Cardiac fibroblast (primary cell): ENCODE measurements at places on chromosomes 2 and 18.
A peak's percentile ranks its signal among the peaks of the same experiment; 100 is the strongest.

DNA sequence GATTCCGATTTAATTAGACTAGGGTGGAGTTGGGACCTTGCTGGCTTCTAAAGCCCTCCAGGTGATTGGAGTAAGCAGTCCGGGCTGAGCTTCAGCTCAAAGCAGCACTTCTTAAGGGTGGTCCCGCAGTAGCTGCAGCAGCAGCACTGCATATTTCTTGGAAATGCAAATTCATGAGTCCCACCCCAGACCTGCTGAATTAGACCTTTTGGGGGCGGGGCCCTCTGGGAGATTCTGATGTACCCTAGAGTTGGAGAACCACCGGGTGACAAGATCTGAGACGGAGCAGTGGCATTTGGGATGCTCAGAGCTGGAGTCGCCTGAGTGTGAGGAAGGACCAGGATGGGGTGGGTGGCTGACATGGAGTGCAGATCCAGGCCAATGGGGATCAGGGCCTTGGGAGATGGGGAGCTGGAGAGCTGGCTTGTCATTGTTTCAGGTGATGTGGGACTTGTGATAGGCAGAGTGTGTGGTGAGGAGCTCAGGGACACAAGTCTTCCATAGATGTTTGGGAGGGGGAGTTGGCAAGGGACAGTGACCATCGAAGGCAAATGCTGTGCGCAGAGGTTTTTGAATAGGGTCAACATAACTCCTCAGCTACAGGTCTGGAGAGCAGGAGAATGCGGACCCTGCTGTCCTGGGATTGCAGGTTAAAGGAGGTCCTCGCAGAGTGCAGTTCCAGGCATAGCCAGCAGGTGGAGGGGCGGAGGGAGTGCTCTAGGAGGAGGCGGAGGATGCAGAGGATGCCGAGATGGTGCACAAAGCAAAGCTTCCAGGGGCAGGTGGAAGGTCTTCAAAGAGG, 130.9 kb upstream of the RAB12 start:
- DNase-seq = peak; percentile 62

DNA sequence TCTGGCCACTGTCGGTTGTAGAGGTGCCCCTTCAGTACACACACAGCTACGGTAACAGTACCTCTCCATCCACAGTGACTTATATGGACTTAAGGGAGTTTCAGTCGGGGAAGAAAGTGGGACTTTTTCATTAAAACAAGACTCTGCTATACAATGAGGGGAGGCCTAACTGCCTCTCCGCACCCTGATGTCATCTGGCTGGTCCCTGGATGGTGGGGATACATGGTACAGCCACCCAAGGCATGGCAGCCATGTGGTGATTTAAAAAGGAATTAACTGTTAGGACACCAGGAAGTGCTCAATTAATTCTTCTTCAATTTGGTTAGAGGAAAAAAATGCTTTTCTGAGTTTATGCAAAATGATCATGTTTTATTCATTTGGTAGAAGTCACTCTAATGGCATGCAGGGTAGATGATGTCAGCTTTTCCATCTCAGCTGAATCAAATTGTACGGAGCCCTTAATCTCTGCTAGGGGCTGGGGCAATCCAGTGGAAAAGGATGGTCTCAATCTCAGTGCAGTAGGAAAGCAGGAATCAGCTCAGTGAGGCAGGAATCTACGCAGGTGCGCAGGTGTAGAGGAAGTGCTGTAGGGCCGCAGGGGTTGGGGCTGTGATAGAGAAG, 243.9 kb downstream of the PRKCE start:
- peak; percentile 38 for DNase-seq

- no peak for DNase-seq
Measured at GRCh38 chr2:28842042-28842441, 28.1 kb downstream of the TRMT61B start.

DNA sequence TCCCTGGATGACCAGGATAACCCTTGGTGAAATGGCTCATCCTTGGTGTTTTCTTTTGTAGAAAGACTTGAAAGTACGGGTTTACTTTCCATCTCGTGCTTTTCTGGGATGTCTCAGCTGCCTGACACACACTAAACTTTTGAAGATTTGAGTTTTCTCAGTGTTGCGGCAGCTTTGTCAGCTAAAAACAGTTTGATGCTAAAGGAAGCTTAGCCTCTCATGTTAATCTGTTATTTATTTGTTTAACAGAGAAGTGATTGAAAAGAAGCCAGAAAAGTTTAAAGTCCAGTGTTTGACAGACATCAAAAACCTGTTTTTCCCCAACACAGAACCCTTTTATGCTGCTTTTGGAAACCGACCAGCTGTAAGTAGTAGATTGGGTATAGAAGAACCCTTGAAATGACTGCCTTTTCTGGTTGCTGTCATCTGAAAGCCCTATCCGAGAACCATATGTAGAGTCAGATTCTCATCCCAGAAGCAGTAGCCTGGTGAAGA, 72.8 kb downstream of the LPIN1 start:
- DNase-seq = no peak

DNA sequence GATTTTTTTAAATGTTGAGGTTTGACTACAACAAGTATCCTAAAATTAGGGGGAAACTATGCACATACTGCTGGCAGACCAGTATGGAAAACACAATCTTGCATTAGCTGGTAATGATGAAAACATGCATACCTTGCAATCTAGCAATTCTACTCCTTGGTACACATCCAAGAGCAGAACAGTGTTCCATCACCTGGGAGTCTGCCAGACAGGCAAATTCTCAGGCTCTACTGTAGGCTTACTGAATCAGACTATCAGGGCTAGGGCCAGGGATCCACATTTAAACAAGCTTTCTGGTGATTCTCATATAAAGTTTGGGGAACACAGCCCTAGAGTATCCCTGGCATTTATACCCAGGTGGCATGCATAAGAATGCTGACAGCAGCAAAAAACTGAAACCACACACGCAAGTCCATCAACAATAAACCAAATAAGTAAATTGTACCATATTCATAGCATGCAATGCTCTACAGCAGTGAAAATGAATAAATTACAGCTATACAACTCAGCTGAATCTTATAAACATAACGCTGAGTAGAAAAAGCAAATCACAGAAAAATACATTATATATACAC, 13.6 kb downstream of the CDH2 start:
- DNase-seq = peak; percentile 73

GRCh38 chr2:235709969-235710879, 216.4 kb downstream of the AGAP1 start:
- DNase-seq = no peak

DNA sequence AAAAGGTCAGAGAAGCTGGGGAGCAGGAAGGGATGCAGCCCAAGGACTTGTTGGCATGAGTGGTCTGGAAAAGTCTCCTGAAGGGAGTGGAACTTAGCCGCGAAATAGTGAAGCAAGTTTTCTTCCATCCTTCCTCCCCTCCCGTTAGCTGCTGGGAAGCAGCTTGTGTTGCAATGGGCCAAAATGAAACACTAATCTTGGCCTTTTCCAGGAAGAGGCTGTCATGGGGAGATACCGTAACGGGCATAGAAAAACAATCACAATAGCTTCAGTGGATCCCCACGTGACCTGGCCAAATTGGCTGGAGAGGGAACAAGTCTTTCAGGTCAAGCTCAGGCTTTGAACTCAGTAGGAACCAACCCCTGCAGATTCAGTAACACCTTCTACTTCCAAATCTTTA, 49.3 kb downstream of the SEMA4F start:
- peak; percentile 94 for DNase-seq

DNA sequence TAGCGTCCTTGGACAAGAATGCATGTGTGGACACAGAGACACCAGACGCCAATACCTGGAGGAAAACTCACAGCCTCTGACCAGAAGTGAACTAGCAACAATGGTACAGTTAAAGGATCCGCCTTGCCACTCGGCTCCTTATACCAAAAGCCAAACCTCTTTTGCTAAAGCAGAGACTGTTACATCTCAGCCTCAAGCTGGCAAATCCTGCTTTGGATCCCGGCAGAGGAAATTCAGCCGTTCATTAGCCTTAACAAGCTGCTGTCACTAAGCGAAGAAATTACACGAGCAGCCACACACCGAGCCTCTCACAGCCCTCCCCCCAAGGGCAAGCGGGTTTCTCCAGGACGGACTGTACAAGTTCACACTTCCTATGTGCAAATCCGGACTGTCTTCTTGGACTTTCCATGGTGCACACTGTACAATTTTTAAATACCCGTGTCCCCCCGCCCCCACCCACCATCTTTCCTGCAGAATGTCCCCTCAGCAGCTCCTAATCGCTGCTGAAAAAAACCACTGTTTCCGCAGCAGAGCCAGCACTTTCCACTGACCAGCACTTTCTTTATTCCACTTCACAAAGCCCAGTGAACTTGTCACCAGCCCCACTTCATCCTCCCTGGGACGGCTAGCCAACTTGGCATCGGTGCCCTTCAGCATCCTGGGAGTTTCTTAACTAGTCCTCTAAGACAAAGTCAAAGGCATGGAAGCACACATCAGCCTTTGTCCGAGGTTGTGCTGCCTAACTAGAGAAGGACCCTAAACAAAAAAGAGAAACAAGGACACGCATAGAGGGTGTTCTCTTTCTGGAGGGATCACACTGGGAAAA, 1.5 kb downstream of the KLF7 start:
- peak; percentile 72 for DNase-seq

- peak; percentile 29 for DNase-seq
Measured at GRCh38 chr18:66872277-66872676, 268.4 kb upstream of the CDH19 start.

- DNase-seq = no peak
Measured at GRCh38 chr2:160015746-160016145, 46.7 kb downstream of the PLA2R1 start.

DNA sequence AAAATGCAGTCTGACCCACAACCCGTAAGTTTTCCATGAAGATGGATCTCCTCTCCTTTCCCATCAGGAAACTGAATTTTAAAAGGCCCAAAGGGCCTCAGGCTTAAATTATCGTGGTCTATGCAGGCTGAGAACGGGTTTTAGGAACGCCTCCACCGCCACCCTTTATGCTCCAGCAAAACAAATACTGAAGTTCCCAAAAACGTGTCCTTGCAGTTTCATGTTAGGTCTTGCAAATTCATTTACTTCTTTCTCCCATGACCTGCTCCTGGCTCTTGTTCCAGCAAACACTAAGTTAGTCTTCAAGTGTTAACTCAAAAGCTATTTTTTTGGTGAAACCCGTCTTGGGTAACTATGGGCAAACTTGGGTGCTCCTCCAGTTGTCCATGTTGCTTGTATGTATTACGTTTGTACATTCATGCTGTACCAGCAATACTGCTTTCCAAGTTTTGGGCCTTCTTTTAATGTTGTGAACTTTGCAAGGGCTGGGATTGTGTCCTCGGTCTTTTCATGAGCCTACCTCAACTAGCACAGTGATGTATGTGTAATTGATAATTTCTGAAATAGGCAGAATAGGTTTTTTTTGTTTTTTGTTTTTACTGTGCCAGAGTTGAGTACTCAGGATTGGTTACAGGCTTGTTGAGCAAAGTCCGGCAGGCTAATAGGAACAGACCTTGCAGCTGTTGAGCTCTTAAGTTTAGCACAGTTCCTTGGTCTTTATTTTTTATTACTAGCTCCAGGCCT, 1.8 kb upstream of the RNF149 start:
- no peak for DNase-seq

DNA sequence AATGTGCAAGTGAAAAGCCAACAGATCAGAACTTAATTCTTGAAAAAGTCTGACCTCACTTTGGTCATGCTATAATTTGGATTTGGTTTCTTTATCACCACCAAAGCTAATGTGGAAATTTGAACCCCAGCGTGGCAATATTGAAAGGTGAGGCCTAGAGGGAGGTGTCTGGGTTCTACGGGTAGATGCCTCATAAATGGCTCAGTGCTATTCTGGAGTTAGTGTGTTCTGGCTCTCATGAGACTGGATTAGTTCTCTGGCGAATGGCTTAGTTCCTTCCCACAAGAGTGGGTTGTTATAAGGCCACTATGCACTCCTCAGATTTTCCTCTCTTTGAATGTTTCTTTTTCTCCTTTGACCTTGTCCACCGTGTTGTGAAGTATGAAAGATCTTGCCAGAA, 22.3 kb downstream of the ORC4 start:
- no peak for DNase-seq

DNA sequence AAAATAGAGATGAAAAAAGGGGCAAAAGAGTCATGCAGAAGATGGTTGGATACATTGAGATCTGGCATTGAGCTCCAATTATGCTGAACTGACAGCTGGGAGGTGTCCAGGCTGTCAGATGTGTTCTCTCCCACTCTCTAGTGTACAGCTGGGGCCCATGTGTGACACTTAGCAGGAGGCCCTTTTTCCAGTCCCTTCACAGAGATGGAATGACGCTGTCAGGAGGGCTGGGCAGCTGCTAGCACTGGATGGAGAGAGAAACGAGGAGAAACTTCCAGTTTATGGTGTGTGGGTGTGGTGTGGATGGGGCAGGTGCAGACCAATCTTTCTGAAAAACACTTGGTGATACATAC, 437.7 kb upstream of the HS6ST1 start:
- DNase-seq = no peak

DNA sequence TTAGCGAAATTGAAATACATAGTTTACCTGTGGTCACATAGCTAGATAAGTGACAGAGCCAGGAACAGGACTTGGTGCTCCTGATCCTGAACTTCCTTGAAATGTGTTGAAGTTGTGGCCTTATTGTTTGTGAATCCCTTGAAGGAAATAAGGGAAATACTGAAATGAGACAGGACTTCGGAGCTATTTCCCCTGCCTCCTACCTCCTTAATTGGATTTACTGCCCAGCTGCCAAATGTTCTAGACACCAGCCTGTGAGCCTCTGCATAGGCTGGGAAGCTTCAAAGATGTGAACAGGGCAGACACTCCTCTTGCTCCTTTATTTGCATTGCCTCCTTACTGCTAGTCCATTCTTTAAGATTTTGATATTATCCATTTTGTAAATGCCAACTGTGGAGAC, 135.2 kb downstream of the PRPF40A start:
- DNase-seq = no peak

DNA sequence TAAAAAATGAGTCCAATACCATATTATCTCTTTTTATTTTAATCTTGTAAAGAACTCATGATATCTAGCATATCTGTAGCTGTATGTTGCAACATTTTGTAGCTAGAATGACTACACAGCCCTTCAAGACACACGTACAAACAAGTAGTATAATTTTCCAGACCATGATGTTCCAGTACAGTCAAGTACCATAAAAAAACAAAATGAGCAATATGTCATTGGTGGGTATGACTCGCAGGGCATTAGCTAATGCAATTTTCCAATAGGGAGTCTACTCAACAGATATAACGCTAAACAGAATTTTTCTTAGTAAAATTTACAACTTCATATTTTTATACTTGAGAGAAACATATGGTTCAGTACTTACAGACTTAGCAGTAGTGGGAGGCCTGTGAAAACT, 53.6 kb upstream of the UGP2 start:
- DNase-seq = peak; percentile 71

GRCh38 chr2:10238991-10239485, 63.7 kb upstream of the HPCAL1 start:
- no peak for DNase-seq

DNA sequence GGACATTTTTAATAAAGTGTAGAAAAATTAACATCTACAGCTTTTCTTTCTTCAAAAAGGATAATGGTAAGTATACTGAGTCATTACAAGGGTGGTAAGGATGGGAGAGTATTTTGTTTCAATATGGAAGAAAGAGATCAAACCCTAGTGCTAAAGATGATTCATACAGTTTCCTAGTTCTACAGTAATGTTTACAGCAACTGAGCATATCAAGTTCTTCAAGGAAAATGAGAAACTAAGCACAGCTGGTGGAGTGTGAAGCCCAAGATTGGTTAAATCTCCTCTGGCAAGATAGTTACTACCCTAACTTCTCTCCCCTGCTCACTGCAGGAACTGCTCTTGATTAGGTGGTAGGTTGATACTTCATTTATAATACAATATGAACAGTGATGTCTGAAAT, 467.5 kb downstream of the XIRP2 start:
- no peak for DNase-seq
